ENCODE measurements at places on chromosomes 7 and 10. TPM values are rescaled to one million over a fixed set of nuclear protein-coding genes. Genes with fewer than 3 reads are reported as not detected.

- peak overlapping the region; percentile 57 for H3K4me3 ChIP-seq
- peaks cover 86% of the 10 kb centered on the region for H3K4me1 ChIP-seq
- no peak for DNase-seq
- H3K27ac ChIP-seq = peak overlapping the region; percentile 99
These were observed 14.4 kb downstream of the HTRA1 start for GRCh38 chr10:122475591-122476332.

The RBM28 gene
- 49.7 TPM for total RNA-seq

GRCh38 chr7:68509603-68510002 is 1088.7 kb upstream of the AUTS2 start:
- no peak overlapping the region for H3K27ac ChIP-seq
- H3K36me3 ChIP-seq = no peaks in the 10 kb centered on the region
- H3K4me1 ChIP-seq = peaks cover 16% of the 10 kb centered on the region
- H3K4me3 ChIP-seq = no peak overlapping the region
- peaks cover 2% of the 10 kb centered on the region for H3K27me3 ChIP-seq
- no peak for DNase-seq

The FAM25G gene
- not detected for total RNA-seq

The IGFBP1 gene
- 0.62 TPM for total RNA-seq

- H3K4me1 ChIP-seq = peaks cover 12% of the 10 kb centered on the region
- no peak for DNase-seq
- H3K36me3 ChIP-seq = peaks cover 3% of the 10 kb centered on the region
- H3K27me3 ChIP-seq = no peaks in the 10 kb centered on the region
These were observed 18.7 kb downstream of the ECHDC3 start for GRCh38 chr10:11760861-11761260.
